ENCODE measurements at places on chromosomes 7 and 10.
A peak's percentile ranks its signal among the peaks of the same experiment; 100 is the strongest.

DNA sequence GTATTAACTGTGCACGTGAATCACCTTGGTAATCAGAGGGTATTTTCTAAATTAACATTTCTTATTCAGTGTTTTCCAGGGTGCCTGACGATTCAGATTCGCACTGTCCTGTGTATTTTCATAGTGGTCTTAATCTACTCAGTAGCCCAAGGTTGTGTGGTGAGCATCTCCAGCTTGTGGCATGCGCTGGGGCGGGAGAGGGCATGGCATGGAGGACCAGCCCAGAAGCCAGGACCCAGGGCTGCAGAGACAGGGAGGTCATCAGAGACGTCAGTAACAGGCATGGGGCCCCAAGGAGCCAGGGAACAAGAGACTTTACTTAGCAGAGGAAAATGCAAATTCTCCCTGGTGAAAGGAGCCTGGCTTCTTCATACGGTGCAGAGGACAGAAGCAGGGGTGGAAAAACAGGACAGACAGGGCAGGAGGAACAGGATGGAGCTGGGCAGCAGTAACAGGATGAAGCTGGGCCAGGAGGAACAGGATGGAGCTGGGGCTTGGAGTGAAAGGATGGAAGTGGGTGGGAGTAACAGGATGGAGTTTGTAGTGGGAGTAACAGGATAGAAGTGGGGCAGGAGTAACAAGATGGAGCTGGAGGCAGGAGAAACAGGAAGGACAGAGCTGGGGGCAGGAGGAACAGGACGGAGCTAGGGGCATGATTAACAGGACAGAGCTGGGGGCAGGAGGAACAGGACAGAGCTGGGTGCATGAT is 110.9 kb downstream of the ADCY1 start:
- DNase-seq = no peak

GRCh38 chr7:36131499-36131898 is 21.6 kb upstream of the EEPD1 start:
- no peak for DNase-seq

- DNase-seq = no peak
Measured at GRCh38 chr10:74058071-74058470, 60.2 kb downstream of the VCL start.

GRCh38 chr10:91289305-91289704 is 68.8 kb downstream of the PCGF5 start:
- no peak for DNase-seq

DNA sequence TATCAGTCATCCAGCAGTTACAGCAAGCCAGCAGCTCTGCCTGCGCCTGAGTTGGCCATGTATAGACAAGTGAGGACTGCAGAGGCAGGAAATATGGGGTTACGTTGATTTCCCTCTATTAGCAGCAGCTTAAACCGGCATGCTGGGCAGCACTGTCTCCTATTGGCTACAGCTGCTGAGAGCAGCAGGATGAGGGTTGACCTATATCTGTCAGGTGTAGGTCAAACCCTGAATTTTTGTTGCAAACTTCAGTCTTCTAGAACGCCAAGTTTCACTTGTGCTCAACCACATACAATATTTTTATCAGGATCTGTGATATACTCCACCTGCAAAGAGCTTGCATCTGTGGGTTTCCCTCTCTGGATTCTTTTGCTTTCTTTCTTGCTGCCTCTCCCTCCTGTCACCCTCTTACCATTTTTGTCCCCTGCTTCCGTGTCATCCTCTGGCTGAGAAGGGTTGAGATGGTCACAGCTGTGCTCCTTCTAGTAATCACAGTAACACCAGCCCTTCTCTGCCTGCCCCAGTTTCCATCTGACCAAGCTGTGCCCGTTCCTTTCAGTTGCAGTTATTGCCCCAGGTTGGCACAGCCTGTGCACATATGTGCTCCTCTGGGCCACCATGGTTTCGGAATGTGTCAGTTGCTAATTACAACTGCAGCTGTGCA is 23.8 kb upstream of the GLCCI1 start:
- DNase-seq = no peak

GRCh38 chr7:5452937-5453540 is 29.4 kb upstream of the TNRC18 start:
- no peak for DNase-seq

- DNase-seq = no peak
Measured at GRCh38 chr7:157219154-157219553, 80.4 kb downstream of the UBE3C start.

DNA sequence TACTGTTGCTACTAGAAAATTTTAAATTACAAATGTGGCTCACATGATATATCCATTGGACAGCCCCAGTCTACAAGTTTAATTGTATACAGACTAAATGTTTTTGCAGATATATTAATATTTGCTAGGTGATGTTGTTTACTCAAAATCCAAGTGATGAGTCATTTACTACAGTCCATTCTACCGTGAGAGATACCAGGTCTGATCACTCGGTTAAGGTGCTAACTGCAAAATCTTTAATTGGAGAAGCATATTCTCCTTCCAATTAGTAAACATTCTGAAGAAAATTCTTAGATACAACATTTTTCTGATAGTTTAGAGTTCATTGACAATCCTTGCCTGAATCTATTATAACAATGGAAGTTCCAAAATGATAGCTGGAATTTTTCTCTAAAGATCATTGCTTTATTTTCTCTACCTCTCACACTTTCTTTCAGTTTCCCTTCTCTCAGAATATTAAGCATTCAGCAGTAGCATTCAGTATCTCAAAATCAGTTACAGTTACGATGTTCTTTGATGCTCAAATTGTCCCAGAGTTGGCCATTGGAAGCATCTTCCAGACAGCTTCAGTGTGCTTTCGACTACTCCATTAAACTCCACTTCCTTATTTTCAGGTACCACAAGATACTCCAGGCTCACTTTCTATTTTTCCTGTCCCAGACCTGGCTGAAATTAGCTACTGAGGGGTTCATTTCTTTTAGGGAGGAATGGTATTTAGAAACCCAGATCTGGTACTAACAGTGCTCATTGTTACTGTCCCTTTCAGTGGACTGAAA is 2.3 kb downstream of the ABCB1 start:
- no peak for DNase-seq

GRCh38 chr7:37986908-37987330 is 66.5 kb downstream of the EPDR1 start:
- no peak for DNase-seq

- no peak for DNase-seq
Measured at GRCh38 chr10:71964098-71964742, at the start of gene CHST3. Gene CHST3, plus strand, starts transcription at chr10:71964395. Its CDS starts 41,448 bp downstream, at chr10:72005843.

GRCh38 chr10:89074120-89074519 is 83.5 kb downstream of the FAS start:
- no peak for DNase-seq

DNA sequence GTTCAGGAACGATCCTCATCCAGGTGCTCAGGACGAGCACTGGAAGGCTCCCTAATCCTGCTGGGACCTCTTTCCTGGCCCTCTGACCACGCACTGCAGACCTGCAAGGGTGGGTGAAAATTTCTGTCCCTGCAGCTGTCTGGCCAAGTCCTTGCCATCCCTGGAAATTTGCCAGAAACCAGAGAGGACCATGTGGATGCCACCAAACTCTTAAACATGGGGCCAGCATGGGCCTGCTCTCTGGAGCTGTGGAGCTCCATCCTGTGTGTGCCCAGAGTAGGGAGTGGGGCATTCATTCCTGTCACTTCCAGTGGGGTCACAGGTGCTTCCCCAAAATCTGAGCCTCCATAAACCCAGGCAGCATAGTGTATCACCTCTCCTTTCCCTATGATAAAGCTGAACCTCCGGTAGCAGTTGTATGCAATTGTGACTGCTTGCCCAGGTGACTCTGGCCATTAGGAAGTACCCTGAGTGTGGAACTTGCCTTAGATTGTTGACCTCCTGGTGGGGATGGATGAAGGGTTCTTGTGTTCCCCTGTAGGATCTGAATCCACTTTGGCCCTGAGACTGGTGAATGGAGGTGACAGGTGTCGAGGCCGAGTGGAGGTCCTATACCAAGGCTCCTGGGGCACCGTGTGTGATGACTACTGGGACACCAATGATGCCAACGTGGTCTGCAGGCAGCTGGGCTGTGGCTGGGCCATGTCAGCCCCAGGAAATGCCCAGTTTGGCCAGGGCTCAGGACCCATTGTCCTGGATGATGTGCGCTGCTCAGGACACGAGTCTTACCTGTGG is 57.1 kb downstream of the DMBT1 start:
- no peak for DNase-seq

DNA sequence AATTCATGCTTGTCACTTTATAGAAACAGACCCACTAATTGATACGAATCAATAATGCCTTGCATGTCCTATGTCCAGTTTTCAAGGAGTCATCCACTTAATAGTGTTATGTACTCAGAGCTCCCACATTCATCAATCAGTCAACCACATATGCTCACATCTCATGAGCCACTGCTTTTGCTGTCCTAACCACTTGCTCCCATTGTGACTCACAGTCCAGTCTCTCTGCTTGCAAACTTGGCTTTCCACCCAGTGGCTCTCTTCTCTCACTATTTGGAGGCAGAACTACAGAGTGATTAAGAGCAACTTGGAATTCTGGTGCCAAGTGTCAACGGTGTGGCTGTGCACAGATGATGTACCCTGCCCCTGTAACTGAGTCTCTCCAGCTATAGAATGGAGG is 166.0 kb downstream of the SNX13 start:
- DNase-seq = no peak

GRCh38 chr10:128268015-128268722 is 141.9 kb upstream of the MKI67 start:
- peak; percentile 30 for DNase-seq

GRCh38 chr10:56360583-56360966 is 484 bp downstream of the ZWINT start:
- DNase-seq = no peak

DNA sequence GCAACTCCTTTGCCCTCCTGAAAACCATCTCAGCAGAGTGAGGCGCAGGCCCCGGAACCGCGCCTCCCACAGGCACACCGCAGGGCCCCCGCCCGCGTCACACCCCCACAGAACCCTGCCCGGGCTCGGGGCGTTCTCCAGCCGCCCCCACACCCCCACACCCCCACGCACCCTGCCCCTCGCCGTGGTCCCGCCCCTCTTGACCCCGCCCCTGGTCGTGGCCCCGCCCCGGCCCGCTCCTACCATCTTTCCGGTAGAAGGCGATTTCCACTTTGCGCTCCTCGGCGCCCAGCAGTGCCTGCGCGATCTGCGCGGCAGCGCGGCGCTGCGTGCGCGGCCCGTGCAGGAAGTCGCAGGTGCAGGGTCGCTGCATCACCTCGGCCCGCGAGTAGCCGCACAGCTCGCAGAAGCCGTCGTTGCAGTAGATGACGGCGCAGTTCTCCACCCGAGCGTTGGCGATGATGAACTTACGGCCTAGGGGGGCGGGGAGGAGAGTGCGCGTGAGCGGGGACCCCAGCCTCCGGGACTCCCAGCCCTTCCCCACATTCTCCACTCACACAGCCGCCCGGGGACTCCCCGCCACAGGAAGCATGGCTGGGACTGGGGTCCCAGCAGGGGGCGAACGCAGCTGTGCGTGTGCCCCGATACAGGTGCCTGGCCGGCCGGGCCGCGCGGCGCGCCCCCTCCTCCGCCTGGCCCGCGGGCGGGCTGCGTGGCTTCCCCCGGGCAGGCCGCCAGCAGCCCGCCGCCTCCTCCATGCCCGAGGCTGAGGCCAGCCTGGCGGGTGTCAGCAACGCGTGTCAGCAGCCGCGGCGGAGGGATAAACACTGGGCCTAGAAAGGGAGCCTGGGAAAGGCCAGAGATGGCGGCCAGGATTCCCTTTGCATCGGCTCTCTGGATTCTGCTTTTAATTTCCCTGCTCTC is 3.4 kb downstream of the KCNH2 start:
- DNase-seq = peak; percentile 68

- no peak for DNase-seq
Measured at GRCh38 chr10:93313798-93314197, 168.3 kb downstream of the MYOF start.

DNA sequence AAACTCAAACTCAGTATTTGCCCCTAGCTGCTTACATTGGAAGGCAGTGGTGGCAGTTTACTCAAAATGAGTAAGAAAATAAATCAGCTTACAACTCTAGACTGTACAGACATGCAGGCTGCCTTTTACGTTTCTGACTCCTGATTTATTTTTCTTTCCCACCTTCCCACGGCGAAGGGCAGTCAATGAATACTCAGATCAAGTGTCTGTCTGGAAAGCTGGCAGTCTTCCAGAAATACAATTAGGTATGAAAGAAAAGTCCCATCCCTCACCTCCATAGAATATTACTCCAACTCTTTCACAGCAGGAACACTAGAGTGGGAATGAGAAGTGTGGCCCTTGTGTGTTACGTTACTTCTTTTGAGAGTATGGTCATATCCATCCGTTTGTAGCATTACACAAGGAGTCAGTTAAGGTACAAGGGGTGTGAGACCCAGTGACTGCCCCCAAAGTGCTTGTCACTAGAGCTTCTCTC is 1.3 kb upstream of the PAPSS2 start:
- DNase-seq = peak; percentile 18

GRCh38 chr7:157460721-157461120 is 123.9 kb downstream of the DNAJB6 start:
- DNase-seq = no peak

GRCh38 chr7:7498856-7499255 is 36.8 kb downstream of the COL28A1 start:
- DNase-seq = peak; percentile 90

DNA sequence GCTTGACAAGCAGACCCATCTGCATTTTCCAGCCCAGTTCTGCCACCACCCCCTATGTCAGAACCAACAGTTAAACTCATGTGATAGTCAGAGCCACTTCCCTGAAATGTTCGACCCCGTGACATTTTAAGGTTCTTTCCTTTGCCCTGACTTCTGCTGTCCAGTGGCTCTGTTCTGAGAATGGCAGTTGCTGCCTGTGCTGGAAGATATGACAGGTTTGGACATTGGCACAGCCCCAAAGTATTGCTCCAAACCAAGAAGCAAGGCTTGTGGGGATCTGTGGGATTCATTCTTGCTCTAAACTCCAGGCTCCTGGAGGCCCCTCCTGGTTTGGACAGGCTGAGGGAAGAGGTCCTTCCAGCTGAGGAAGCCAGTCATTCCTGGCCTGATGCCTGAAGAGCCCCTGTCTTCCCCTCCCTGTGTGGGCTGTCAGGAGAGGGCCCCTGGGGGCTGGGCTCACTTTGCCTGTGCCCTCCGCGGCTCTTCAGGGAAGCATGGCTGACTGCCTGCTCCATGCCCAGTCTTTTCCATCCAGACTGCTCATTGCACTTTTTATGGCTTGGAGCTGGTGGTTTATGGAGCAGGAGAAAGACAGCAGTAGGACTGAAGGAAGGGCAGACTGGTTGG is 138.0 kb downstream of the CDH23 start:
- DNase-seq = no peak

DNA sequence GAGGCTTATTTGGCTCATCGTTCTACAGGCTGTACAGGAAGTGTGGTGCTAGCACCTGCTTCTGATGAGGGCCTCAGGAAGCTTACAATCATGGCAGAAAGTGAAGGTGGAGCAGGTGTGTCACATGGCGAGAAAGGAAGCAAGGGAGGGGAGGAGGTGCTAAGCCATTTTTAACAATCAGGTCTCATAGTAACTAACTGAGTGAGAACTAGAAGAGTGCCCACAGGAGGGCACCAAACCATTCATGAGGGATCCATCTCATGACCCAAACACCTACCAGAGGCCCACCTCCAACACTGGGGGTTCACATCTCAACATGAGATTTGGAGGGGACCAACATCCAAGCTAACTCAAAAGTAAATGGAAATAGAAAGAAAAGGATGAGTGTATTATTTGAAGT is 78.1 kb downstream of the CXCL12 start:
- DNase-seq = no peak

- no peak for DNase-seq
Measured at GRCh38 chr7:27314111-27314510, 71.5 kb downstream of the EVX1 start.
